Pancreas (tissue), 10 donors: ENCODE measurements at places on chromosomes 3 and 15. TPM values are rescaled to one million over a fixed set of nuclear protein-coding genes. Genes with fewer than 3 reads are reported as not detected.

DNA sequence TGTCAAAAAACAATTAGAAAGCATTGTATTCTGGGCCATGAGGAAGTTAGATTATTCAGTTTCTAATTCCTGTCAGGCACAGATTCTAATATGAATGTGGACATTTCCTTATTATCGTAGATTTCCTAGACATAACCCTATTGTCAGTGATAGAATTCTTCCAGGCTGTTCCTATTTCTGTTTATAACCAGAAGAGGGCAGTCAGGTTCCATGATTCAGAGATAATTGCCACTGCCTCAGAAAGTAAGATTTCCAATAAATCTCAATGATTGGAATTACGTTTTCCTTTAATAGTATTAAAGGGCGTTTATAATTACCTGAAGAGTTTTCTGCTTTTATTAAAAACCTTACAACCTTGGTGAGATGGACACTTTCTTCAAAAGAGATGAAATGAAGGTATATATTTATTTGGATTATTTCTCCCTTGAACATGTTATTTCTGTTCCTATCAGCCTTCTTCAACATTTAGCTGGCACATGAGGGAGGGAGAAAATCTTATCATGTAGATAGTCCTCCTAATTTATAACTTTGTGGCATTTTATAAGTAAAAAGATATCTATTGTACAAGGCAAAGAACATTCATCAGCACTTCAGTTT is 439.2 kb downstream of the MCTP2 start:
- H3K4me1 ChIP-seq: no peaks in the 10 kb centered on the region
- no peaks in the 10 kb centered on the region for H3K27me3 ChIP-seq
- no peak overlapping the region for H3K27ac ChIP-seq
- no peak for DNase-seq

GRCh38 chr3:179488213-179488612 is 36.9 kb upstream of the GNB4 start:
- no peak overlapping the region for H3K27ac ChIP-seq
- H3K36me3 ChIP-seq: no peaks in the 10 kb centered on the region
- no peak for DNase-seq
- no peaks in the 10 kb centered on the region for H3K4me1 ChIP-seq
- H3K4me3 ChIP-seq: no peak overlapping the region

Gene THSD4
- total RNA-seq: 13.9 TPM

Gene SIDT1
- 2.4 TPM for total RNA-seq

DNA sequence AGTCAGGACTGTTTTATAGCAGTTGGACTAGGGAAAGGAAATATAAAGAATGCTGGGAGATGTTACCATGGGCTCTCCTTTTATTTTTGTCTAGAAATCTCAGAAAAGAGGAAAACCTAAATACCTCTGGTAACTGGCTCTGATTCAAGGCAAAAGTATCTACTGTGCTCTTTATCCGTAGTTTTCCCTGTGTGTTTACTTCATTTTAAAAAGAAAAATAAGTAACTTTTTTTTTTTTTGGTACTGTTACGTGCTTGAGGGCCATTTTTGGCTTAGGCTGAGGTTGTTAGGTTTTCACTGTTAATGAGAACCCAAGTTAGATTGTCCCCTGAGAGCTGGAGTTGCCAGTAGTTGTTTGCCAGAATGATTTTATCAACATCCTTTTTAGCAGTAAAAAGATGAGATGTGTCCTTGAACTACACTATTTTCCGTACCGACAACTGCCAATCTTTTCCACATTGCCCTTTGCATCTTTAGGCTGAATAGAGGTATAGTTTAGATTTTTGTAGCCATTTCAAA is 35.8 kb downstream of the IQGAP1 start:
- peaks cover 13% of the 10 kb centered on the region for H3K4me1 ChIP-seq
- no peaks in the 10 kb centered on the region for H3K36me3 ChIP-seq
- no peak overlapping the region for H3K27ac ChIP-seq
- DNase-seq: no peak

DNA sequence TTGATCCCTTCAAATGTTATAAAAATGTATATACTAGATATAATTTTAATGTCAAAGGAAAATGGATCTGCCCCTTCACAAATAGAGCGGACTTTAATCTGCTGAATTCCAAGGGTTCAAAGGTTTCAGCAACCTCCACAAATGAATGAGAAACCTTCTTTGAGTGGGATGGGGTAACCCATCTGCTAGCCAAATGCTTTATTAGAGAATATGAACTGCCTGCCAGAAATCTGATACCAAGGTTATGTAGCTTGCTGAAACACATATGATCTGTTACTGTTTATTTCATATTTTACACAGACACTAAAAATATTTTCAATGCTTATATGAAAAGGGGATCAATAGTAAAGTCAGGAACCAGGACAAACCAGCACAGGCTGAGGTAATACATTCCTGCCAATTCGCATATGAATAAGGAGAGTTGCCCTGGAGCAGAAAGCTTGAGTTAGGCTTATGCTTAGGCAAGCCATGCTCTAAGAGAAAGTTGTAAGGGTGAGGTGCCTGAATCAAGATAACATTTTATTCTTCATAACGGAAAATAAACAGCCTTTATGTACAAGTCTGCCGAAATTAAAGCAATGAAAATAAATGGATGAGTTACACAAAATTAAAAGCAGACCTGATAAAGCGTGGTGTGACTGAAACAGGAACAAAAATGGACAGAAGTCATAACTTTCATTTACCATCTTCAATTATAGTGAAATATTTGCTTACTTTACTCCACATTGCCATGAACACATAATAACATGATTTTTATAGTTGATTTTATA is 26.5 kb downstream of the PLOD2 start:
- H3K27ac ChIP-seq: no peak overlapping the region
- H3K4me1 ChIP-seq: peaks cover 9% of the 10 kb centered on the region
- no peaks in the 10 kb centered on the region for H3K27me3 ChIP-seq

Gene P2RY12
- total RNA-seq: 0.28 TPM

GRCh38 chr3:161117646-161118045 is 12.5 kb upstream of the B3GALNT1 start:
- H3K27me3 ChIP-seq: no peaks in the 10 kb centered on the region
- DNase-seq: no peak
- H3K36me3 ChIP-seq: no peaks in the 10 kb centered on the region

DNA sequence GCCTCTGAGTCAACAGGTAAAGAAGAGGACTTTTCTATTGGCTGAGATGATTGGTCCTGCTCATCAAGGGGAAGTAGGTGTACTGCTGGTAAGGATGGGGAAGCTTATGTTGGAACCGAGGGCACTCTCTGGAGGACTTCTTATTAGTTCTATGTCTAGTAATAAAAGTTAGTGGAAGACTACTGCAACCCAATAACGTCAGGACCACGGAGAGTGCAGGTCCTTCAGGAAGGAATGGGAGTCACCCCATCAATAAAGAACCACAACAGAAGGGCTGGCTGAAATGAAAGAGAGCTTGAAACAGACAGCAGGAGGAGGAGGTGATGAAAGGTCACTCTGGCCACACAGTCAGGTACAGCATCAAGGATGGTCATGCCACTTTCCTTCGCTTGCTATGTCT is 68.8 kb upstream of the PRR23E start:
- no peaks in the 10 kb centered on the region for H3K27me3 ChIP-seq
- H3K36me3 ChIP-seq: no peaks in the 10 kb centered on the region
- no peak overlapping the region for H3K4me3 ChIP-seq
- no peaks in the 10 kb centered on the region for H3K4me1 ChIP-seq
- no peak overlapping the region for H3K27ac ChIP-seq
- DNase-seq: no peak

- no peak for DNase-seq
- no peaks in the 10 kb centered on the region for H3K4me1 ChIP-seq
- H3K27ac ChIP-seq: no peak overlapping the region
- no peak overlapping the region for H3K4me3 ChIP-seq
- H3K36me3 ChIP-seq: no peaks in the 10 kb centered on the region
- H3K27me3 ChIP-seq: no peaks in the 10 kb centered on the region
These were observed 8.0 kb downstream of the TMEM45A start for GRCh38 chr3:100500320-100500880.

Gene LRTM1
- total RNA-seq: not detected

DNA sequence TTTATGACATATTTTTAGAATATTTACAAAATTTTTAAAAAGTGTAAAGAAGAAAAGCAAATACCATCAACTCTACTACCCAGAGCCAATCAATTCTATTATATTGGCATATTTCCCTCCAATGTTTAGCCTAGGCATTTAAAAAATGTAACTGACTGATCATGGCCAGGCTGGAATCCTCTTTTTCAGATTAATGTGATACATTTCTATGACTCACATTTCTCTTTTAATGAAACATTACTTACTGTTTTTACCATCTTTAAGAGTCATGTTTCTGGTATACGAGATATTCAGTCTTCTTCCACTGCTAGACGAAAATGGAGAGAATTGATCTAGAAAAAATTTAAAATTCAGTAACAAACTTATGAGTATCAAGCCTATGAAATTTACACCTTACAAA is 53.4 kb upstream of the DCUN1D1 start:
- H3K4me3 ChIP-seq: no peak overlapping the region
- H3K36me3 ChIP-seq: no peaks in the 10 kb centered on the region
- no peak overlapping the region for H3K27ac ChIP-seq
- no peak for DNase-seq
- H3K27me3 ChIP-seq: no peaks in the 10 kb centered on the region
- H3K4me1 ChIP-seq: no peaks in the 10 kb centered on the region
